GM12864 (cell line): ENCODE measurements at places on chromosomes 7 and 10.
A peak's percentile ranks its signal among the peaks of the same experiment; 100 is the strongest.

GRCh38 chr10:103284170-103284569, 7.2 kb downstream of the INA start:
- DNase-seq: no peak

GRCh38 chr10:73459683-73460314, 26.4 kb upstream of the MSS51 start:
- DNase-seq: no peak

DNA sequence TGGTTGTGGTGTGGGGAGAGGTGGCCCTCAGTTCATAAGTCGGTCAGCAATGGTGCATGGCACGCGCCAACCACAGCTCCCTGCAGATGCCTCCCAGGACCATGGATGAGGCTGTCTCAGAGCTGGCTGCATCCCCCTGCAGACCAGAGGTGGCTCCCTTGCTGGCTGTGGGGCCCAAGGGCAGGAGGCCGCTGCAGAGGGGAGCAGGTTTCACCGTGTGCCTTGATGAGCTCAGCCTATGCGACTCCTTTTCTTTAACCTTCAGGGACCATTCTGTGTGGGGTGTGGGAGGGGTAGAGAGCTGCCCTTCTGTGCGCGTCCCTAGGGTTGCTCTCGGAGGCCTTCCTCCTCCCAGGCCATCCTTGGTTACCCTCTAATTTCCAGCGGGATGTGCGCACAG, 152.4 kb downstream of the ACTR3B start:
- no peak for DNase-seq

- no peak for DNase-seq
Measured at GRCh38 chr7:100010901-100011300, 4.5 kb upstream of the ZKSCAN1 start.

- DNase-seq: no peak
Measured at GRCh38 chr7:54880326-54880989, 121.4 kb upstream of the SEC61G start.

DNA sequence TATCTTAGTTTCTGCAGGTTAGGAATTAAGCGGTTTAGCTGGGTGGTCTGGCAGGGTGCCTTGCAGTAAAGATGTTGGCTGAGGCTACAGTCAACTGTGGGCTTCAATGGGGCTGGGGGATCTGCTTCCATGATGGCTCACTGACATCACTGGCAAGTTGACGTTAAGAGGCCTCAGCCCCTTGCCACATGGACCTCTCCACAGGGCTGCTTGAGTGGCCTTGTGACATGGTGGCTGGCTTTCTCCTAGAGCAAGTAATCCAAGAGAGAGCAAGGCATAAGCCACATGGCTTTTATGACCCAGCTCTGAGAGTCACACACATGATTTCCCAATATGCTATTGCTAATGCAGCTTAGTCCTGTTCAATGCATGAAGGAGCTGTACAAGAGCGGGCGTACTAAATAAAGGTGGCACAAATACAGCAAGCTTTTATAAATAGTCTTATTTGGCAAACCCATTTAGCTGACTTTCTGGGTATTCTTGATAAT, 109.1 kb downstream of the SEPTIN7 start:
- DNase-seq: no peak

GRCh38 chr10:122062831-122063674, 74.1 kb downstream of the TACC2 start:
- DNase-seq: no peak

DNA sequence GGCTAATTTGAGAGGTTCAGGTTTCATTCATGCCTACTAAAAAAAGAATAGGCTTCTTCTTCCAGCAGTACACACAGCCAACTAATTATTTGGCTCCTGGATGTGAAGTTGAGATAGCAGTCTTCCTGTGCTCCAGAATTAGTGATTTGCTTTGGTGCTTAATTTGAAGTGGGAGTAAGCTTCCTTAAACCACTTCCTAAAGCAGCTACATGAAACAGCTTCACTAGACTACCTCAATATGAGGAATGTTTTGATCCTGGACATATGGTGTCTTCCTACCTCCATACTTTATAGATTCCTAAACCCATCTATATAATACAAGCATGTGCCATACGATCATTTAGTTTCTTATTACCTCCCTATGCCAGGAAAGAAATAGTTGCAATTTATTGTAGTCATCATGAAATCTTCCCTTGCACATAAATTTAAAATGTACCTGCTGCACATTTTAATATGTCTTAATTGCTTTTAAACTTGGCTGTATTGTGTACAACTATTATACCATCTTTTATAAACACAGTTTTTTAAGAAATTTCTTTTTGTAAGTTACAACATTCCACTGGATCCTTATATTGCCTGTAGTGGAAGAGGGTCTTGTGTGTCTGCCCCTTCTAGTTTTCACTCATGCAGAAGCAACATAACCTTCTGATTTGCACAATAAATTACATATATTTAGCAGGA, 8.6 kb downstream of the VIM start:
- no peak for DNase-seq

DNA sequence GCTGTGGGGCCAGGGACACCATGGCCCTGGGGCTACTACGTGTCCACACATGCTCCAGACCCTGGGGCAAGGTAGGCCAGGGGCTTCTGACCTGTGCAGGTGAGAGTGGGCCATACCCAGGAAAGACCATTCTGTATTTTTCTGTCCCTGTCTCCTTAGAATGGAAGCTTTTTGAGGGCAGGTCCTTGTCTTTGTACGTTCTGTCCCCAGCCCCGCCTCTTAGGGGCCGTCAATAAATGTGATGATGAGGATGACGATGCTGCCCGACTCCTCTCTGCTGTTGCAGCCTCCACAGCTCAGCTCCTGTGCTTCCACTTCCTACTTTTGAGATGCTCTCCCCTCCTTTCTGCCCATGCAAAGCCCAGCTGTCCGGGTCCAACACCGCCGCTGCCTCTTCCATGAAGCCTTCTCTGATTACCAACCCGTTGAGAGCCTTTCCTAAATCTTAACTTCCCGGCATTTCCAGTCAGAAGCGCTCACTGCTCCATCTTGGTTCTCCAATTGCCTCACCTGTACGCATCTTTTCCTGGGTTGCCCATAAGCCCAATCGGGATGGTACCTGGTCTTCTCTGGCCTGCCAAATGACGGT, 4.3 kb downstream of the VPS37D start:
- DNase-seq: no peak

GRCh38 chr7:133789974-133790373, 337.2 kb upstream of the LRGUK start:
- no peak for DNase-seq

- no peak for DNase-seq
Measured at GRCh38 chr10:111646021-111646420, 537.5 kb downstream of the GPAM start.

GRCh38 chr10:26647602-26648244, 49.8 kb upstream of the PDSS1 start:
- no peak for DNase-seq

- no peak for DNase-seq
Measured at GRCh38 chr7:39686261-39686924, 63.0 kb downstream of the RALA start.

DNA sequence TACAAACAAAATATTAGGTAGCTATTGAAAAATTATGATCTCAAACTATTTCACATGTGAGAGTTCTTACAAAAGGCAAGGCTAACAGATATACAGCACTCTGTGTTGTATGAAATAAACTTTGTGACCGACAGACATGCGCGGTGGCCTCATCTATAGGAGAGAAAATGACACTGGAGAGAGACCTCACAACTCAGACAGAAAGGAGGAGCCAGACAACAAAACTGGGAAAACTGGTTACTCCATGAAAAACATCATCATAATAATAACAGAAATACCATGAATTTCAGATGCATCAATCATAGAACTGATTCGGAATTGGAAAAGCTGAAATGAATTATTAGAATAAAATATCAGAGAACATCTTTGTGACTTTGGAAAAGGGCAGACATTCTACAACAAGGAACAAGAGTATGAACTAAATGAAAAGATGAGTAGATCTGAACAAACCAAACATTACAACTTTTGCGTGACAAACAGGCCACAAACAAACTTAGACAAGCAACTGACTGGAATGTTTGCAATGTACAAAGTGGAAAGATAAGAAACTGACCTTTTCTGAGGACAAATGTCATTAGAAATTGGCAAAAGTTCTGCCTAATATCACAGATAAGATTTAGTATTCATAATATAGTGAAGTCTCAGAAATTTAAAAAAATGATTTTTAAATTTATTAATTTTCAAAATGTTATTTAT, 69.3 kb downstream of the TNS3 start:
- DNase-seq: no peak

GRCh38 chr7:23893942-23894891, 184.2 kb downstream of the STK31 start:
- DNase-seq: no peak

DNA sequence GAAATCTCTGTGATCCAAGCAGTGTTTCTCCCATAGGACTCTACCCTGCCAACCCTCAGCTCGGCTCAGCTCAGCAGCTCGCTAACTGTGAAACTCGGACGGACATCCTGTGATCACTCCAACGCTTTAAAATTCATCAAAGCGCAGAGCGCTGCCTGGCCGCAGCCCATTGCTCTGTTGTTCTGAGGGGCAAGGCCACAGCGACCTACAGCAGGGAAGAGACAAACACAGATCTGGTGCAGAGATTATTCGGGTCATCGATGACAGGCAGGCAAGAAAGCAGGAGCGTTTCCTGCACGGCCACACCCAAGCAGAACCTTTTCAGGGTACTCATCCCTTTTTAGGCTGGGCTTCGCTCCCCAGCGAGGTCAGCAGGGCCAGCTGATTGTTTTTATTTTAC, 72.1 kb downstream of the INSIG1 start:
- DNase-seq: no peak

- no peak for DNase-seq
Measured at GRCh38 chr7:99272476-99273045, at the start of gene MYH16. MYH16 (plus strand) TSS chr7:99272839.

DNA sequence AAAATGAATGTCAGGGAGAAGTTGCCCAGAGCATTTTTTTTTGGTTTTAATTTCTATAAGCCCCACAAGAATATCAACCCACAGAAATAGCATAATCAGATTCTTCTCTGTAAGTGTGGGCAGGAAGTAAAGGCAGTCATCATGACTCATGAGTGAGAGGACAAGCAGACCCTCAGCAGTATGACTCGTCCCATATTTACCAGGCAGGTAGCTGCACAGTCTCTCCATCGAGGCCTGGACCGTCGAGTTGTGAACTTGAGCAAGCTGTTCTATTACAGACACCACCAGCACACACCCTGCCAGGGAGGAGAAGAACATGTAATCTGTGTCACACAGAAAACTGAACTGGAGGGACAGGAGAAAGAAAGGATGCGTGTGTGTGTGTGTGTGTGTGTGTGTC, 37.8 kb downstream of the AOAH start:
- no peak for DNase-seq

- no peak for DNase-seq
Measured at GRCh38 chr7:11297764-11298163, 324.1 kb downstream of the PHF14 start.

DNA sequence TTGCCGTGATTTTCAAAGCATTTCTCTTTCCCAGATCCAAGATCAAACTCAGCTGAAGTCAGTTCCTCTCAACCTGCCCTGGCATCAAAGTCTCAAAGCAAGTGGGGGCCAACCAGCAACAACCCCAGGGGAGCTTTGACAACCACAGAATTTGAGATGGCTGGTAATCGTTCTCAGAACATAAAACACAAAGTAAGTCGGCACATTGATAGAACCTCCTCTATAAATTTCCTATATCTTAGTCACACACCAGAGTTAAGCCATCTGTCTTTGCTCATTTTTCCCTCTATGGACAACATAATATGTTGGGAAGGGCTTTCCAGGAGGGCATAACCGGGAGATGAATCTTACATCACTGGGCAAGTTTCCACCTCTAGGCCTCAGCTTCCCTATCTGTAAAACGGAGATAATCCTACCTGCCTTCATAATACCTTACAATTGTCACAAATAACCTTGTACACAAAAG, 1.2 kb upstream of the DNAJC9 start:
- DNase-seq: no peak

GRCh38 chr7:144731661-144732351, 104.0 kb downstream of the TPK1 start:
- DNase-seq: no peak

GRCh38 chr7:45642044-45642443, 67.9 kb downstream of the ADCY1 start:
- DNase-seq: no peak

DNA sequence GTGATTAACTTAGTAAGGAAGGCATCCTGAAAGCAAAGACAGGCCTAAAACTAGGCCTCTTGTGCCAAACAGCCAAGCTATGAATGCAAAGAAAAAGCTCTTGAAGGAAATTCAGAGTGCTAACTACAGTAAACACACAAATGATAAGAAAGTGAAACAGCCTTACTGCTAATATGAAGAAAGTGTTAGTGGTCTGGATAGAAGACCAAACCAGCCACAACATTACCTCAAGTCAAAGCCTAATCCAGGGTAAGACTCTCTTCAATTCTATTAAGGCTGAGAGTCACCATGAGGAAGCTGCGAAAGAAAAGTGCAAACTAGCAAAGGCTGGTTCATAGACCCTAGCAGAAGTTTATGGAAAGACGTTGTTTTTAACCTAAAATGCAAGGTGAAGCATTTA, 66.0 kb downstream of the IPMK start:
- no peak for DNase-seq

DNA sequence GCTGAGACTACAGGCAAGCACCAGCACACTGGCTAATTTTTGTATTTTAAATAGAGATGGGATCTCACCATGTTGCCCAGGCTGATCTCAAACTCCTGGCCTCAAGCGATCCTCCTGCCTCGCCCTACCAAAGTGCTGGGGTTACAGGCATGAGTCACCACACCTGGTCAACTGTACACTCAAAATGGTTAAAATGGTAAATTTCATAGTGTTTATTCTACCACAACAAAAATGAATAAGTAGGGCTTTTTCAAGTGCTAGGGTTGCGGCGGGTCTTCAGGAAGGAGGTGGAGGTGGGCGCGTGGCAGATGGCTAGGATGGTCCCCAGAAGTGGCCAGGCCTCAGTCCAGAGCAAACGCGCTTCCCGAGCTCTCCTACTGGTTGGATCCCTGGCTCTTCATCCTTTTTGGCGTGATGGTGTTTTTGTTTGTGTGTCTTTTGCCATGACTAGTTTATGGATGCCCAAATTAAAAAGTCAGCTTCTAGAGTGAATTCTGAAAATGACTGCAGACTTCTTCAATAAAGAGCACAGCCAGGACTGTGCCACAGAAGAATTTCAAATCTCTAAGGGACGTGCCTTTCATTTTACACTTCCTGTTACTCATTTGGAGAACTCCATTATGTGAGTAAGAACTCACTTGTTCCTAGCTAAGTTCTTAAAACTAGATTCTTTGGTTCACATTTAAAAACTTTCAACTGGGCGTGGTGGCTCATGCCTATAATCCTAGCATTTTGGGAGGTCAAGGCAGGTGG, 73.9 kb downstream of the TMEM130 start:
- DNase-seq: peak; percentile 70

- no peak for DNase-seq
Measured at GRCh38 chr10:122550983-122551382, 9.6 kb upstream of the DMBT1 start.

GRCh38 chr10:529468-530230, 159.8 kb downstream of the DIP2C start:
- no peak for DNase-seq

GRCh38 chr10:49647554-49647953, 31.9 kb upstream of the C10orf53 start:
- no peak for DNase-seq
